ENCODE measurements at places on chromosomes 5 and 9.

- DNase-seq: no peak
Observed at GRCh38 chr5:32076699-32077695, 97.1 kb downstream of the GOLPH3 start.

GRCh38 chr5:81482595-81482994 is 88.7 kb upstream of the ACOT12 start:
- no peak for DNase-seq

- no peak for DNase-seq
Observed at GRCh38 chr5:124457101-124457500, 289.3 kb downstream of the ZNF608 start.

- DNase-seq: no peak
Observed at GRCh38 chr5:107290780-107291398, 379.8 kb downstream of the EFNA5 start.

- DNase-seq: no peak
Observed at GRCh38 chr9:98807814-98808195, 335 bp downstream of the GALNT12 start.

- DNase-seq: no peak
Observed at GRCh38 chr5:88665750-88666215, 217.2 kb downstream of the MEF2C start.

GRCh38 chr9:131762356-131762932 is 22.6 kb upstream of the RAPGEF1 start:
- no peak for DNase-seq

DNA sequence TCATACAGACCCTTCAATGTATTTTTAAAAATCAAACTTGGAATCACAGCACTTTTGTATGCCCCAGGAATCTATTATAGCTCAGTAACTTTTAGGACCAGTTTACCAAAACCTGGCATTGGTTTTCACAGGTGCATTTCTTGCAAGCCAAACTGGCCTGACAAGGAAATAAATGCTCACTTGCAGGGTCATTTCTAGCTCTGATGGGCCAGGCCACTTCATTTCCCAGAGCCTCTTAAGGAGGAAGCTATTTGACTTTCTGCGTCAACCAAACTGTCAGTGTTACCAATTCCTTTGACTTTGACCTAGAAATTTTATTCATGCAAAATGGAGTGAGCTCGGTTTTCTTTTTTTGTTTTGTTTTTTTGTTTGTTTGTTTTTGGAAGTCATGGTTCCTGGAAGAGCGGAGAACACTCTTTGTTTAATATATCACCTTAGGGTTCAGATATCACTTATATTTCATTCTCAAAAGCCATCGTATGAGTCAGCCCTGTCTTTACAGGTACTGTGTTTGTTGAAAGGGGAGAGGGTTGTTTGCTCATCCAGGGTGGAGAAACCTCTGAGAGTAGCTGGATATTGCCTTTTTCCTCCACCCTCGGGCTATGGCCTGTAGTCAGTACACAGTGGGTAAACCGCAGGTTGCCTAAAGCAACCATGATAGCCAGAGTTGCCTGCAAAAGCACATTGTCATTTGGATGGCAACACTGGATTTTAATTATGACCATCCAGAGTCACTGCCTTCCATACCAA is 58.9 kb downstream of the GNA14 start:
- DNase-seq: no peak

- DNase-seq: no peak
Observed at GRCh38 chr5:55582256-55582655, 47.5 kb upstream of the PLPP1 start.

DNA sequence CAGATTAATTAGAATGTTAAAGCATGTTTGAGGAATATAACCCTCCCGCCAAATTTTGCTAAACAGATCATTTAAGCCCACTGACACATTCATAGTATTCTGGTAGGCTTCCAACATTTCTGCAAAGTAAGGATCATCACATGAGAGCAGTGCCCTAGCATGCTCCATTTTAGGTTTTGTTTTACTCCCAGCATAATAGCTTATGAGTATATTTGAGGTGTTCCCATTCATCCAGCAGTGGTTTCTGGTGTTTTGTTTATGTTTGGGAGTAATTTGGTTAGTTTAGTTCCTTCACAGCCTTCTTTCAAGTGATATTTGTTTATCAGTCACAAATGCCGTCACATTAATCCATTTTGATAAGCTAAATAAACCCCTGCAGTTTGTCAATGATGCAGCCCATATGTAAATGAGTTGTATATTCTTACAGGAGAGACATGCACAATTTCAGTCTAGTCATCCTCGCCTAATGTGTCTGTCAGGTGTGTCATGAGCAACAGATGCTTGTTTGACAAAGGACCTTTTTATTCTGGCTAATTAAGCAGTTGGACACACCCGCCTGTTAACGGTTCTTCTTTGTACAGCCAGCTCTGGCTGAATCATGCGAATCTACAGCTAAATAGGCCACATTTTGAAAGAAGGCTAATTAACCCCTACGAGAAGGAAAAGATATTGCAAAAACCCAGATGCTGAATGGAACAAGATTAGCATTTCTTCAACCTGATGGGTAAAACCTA is 124.4 kb downstream of the RFX3 start:
- no peak for DNase-seq

All from cortex of kidney (tissue), 1 donor.